Right lung (tissue), 10 donors: ENCODE measurements at places on chromosomes 4 and X. TPM values are rescaled to one million over a fixed set of nuclear protein-coding genes. Genes with fewer than 3 reads are reported as not detected.

GRCh38 chr4:85492336-85492735 is 17.4 kb downstream of the ARHGAP24 start:
- no peak for DNase-seq

GRCh38 chrX:133542476-133542875 is 127.2 kb upstream of the GPC4 start:
- DNase-seq, result peak; percentile 13

DNA sequence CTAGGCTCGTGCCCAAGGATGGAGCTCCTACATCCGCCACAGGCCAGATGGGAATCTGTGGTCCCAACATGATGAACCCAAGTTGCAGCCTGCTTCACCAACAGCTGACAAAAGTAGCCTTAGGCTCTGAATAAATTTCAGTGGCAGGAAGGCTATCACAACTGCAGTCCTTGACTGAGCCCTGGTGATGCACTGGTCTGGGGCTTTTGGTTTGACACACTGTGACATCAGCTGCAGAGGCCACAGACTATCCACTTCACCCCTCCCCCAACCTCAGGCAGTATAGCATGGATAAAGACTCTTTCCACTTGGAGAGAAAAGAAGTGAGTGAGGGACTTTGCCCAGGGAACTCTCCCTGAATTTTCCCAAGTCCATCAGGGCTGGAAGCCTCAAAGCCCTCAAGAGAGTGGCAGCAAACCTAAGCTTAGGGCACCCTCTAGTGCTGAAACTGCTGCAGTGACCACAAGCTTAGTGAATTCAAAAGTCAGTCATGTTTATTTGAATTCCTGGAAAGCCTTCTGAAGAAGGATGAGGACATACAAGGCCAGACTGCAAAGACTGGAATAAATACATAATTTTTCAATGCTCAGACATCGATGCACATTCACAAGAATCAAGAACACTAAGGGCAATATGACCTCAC is 135.0 kb upstream of the TENT5D start:
- DNase-seq, result no peak

Gene GAB3
- 8.3 TPM for polyA plus RNA-seq

Gene PPP1R2C
- polyA plus RNA-seq, result not detected

DNA sequence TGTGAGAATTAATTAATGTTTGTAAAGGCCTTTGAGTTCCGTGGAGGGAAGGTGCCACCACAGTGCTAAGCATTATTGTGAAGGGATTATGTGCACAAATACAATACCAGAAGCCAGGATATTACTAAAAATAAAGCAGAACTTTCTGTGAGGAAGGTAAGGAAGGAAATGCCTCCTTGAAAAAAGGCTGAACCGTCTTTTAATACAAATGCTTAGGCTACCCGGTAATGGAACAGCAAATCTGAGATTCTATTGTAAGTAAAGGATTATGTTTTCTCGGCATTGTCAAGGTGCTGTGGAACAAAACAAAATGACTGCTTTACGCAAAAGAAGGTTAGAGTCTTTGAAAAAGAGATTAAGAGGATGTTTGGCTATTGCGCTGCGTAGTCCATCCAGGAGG is 57.9 kb upstream of the SPRY1 start:
- no peak for DNase-seq

Gene SYN1
- polyA plus RNA-seq, result 4.8 TPM

DNA sequence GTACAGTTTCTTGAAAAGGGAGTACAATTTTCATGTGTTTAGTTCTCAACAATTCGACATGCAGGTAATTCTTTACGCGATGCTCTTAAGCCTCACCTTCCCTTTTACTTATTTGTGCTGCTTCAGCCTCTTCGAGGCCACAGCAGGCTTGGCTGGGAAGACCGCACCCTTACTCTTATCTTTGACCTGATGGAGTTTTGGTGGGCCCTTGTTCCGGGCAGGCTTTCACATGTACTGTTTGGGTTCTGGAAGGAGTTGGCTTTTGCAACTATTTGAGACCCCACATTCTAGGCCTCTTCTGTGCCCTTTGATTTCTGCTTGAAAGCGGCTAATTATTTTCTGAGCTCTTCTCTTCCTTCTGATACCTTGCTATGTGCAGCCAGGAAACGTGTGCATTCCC is 60.2 kb downstream of the FAM193A start:
- DNase-seq, result no peak

Gene CFP
- 7.3 TPM for polyA plus RNA-seq

Gene CLDN34
- polyA plus RNA-seq, result 0.26 TPM

- no peak for DNase-seq
These were observed 24.8 kb upstream of the GAB1 start for GRCh38 chr4:143311924-143312323.

Gene TRMT2B
- 12.8 TPM for polyA plus RNA-seq

- no peak for DNase-seq
These were observed 219.0 kb downstream of the PALLD start for GRCh38 chr4:168715896-168716295.

DNA sequence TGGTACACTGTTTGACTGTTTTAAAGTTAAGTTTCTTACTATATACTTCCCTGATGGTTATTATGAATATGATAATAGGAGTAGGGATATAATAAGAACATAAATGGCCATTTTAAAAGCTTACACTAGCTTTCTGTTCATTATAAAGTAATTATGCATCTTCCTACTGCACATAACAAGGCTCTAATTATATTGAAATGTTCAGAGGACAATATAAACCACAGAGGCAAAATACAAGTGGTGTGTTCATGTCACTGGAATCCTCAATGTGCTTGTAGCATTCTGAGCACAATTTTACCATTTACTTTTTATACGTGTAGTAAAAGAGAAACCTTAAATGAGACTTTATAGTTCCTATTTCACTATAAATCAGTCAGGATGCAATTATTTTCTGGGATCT is 268.3 kb downstream of the TMA16 start:
- no peak for DNase-seq

Gene HSFX2
- polyA plus RNA-seq, result not detected

GRCh38 chr4:52560844-52561280 is 98.2 kb downstream of the USP46 start:
- no peak for DNase-seq

- no peak for DNase-seq
These were observed 6.2 kb downstream of the CXCL1 start for GRCh38 chr4:73875401-73875800.

DNA sequence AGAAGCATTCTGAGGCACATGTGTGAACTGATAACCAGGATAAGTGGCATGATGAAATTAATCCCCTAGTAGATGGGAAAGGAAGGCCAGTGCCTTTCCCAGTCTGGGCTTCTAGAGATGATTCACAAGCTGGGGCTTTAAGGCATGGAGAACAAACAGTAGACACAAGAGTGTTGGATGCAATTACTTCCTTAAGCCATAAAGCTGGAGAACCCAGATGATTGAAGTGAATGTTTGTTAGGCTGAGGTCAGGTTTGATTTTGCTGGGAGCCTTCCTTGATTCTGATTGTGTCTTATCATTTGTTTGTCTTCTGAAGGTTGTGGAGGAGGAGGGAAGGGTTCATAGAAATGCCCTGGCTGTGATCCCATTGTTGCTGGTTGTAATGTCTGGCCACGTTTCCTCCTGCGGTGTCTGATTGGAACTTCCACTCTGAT is 125.2 kb downstream of the NHS start:
- DNase-seq, result no peak

Gene SPANXN3
- not detected for polyA plus RNA-seq

DNA sequence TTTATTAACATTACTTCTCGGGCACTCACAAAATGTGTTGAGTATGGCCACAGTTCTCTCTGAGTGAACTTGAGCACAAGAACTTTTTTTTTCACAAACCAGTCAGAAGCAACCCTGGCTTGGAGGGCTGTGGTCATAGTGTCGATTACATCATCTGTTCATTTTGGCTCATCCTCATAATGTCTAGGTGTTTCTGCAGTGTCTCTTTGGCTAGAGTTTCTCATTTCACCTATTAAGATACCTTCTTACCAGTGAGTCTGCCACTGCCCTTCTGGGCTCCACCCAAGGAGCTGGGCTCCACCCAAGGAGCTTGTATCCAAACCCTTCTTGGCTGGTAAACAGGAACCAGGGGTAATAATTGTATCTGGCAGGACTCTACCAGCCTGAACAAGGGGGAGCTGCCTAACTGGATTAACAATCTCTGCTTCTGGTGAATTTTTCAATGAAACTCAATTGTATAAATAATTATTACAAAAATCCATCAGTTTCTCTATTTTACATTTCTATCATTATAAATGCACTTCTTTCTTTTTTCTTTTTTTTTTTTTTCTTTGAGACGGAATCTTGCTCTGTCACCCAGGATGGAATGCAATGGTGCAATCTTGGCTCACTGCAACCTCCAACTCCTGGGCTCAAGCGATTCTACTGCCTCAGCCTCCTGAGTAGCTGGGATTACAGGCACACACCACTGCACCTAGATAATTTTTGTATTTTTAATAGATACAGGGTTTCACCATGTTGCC is 667.7 kb upstream of the SLIT2 start:
- DNase-seq, result no peak

DNA sequence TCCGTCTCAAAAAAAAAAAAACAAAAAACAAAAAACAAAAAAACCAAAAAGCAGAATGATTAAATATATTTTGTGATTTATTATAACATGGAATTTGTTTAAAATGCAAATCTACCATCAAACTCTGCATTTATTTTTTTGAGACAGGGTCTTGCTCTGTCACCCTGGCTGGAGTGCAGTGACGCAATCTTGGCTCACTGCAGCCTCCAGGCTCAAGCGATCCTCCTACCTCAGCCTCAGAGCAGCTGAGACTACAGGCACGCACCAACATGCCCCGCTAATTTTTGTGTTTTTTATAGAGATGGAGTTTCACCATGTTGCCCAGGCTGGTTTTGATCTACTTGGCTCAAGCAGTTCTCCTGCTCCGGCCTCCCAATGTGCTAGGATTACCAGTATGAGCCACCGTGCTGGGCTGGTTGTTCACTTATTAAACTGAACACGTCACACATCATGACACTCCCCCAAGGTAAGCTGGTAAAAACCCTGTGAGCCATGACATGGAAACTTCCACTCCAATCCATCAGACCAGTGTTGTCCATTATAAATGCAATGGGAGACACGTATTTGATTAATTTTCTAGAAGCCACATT is 45.7 kb downstream of the RBM47 start:
- DNase-seq, result no peak

Gene GAGE13
- polyA plus RNA-seq, result not detected

GRCh38 chr4:46270986-46271596 is 118.8 kb downstream of the GABRA2 start:
- peak; percentile 28 for DNase-seq

- no peak for DNase-seq
These were observed 21.9 kb downstream of the APOO start for GRCh38 chrX:23885803-23886202.

- DNase-seq, result no peak
These were observed 23.2 kb downstream of the RELL1 start for GRCh38 chr4:37662861-37663390.

Gene RBM46
- polyA plus RNA-seq, result not detected

Gene AMOT
- 13.7 TPM for polyA plus RNA-seq

Gene CLCN3
- polyA plus RNA-seq, result 75.4 TPM

Gene CLNK
- 0.46 TPM for polyA plus RNA-seq

- DNase-seq, result no peak
These were observed 95.4 kb downstream of the KDR start for GRCh38 chr4:55029821-55030503.

Gene MAGEB2
- polyA plus RNA-seq, result not detected

- no peak for DNase-seq
These were observed 192.8 kb downstream of the SMIM20 start for GRCh38 chr4:26106776-26107175.

DNA sequence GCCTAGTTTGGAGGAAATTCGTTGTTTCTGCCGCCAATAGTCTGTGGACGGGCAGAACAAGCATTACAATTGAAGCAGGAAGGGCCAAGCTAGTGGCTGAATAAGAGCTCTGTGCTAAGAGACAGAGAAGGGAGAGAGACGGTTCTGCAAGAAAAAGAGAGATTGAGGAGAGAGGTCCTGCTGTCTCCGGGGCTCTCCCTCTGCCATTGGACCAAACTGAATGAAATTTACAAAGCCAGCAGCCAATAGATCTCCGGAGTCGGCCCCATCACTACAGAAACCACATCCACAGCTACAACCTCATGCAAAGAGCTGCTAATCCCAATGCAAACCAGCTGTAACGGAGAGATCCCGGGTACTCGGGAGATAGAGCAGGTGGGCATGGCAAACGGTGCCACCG is at the start of gene NLGN4X:
Gene NLGN4X (minus strand): TSS at position 148 of the 400 bp plus-strand sequence. CDS start 77,401 bp downstream, outside the sequence.
- DNase-seq, result no peak

Gene ZFX
- 31.8 TPM for polyA plus RNA-seq

- DNase-seq, result no peak
These were observed 121.9 kb downstream of the BEND2 start for GRCh38 chrX:18098763-18099162.

DNA sequence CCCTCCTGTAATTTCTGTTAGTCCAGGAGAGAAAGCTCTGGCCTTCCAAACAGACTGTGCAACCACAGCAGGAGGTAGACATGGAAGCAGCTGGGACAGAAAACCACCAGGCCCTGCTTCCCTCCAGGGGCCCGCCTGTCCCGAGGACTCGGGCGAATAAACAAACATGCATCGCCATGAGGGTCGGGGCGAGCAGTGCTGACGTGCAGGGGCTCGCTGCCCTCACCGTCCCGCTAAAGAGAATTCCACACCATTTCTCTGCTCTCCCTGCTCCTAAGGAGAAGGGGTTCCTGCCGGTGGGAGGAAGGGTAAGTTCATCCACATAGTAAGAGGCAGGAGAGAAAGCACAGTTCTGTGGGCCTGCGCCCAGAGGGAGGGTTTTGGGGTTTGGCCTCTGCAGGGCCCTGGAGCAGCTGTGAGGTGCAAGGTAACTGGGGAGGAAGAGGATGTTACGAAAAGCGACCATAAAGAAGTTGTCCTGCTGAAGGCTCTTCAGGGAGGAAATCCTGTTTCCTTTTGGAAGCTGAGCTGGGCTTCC is 54.9 kb downstream of the WFS1 start:
- DNase-seq, result no peak

Gene COL25A1
- 1.3 TPM for polyA plus RNA-seq

Gene DAPP1
- 2.6 TPM for polyA plus RNA-seq

GRCh38 chr4:145663194-145663593 is 16.8 kb upstream of the C4orf51 start:
- no peak for DNase-seq

DNA sequence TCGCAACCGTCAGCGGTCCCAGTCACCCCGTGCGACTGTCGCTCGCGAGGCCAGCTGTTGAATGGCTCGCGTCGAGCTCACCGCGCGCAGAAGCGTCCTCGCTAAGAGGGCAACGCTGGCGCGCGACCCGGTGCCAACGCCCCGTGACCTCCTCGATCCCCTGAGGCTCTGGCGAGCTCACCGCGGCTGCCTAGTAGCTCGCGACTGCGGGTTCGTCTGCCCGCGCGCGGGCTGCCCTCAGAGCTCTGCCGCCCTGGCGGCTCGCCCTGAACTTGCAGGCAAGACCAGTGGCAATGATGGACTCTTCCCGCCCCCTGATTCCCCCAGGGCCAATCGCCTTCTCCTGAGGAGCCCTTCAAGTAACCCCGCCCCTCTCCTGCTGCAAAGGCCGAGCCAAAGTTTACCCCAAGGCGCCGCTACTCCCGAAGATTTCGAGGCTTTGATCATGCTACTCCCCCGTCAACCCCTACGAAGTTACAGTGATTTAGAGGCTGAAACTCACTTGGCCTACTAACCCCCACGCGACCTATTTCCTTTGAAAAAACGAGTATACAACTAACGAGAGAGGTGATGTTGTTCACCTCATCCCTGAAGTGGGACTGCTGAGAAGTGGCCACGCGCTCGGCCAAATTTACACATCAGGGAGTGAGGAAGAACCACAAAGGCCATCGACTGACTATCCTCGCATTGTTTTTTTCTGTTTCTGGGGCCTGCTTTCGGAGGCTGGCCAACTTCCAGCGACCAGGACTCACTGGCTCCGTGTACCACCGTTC is 37.5 kb downstream of the PGRMC1 start:
- peak; percentile 17 for DNase-seq

Gene MAGEA8
- polyA plus RNA-seq, result 0.40 TPM

GRCh38 chr4:184406958-184407391 is 67.4 kb downstream of the IRF2 start:
- no peak for DNase-seq

- no peak for DNase-seq
These were observed 45.9 kb downstream of the FGFRL1 start for GRCh38 chr4:1057403-1057745.
